ENCODE measurements at places on chromosomes 12 and 14.

- DNase-seq, result no peak
These were observed 63.6 kb upstream of the SRSF5 start for GRCh38 chr14:69703047-69704039.

GRCh38 chr12:63521706-63522105, 146.6 kb downstream of the DPY19L2 start:
- no peak for DNase-seq

DNA sequence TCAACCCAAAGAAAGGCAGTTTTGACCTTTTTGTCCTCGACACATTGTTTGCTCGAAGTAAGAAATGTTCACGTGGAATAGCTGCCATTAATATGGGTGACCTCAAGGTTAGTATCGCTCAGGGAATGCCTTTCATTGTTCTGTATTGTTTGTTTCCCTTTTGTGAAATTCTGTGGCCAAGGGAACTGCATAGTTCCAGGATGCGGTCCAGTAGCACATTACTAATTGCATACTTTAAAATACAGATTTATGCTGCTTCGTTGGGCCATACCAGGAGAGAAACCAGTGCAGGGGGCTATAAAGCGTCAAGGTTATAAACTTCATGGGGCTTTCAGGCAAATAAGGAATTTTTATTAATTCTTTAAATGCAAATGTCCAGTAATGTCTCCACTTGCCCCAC, 73.3 kb upstream of the USP44 start:
- DNase-seq, result no peak

DNA sequence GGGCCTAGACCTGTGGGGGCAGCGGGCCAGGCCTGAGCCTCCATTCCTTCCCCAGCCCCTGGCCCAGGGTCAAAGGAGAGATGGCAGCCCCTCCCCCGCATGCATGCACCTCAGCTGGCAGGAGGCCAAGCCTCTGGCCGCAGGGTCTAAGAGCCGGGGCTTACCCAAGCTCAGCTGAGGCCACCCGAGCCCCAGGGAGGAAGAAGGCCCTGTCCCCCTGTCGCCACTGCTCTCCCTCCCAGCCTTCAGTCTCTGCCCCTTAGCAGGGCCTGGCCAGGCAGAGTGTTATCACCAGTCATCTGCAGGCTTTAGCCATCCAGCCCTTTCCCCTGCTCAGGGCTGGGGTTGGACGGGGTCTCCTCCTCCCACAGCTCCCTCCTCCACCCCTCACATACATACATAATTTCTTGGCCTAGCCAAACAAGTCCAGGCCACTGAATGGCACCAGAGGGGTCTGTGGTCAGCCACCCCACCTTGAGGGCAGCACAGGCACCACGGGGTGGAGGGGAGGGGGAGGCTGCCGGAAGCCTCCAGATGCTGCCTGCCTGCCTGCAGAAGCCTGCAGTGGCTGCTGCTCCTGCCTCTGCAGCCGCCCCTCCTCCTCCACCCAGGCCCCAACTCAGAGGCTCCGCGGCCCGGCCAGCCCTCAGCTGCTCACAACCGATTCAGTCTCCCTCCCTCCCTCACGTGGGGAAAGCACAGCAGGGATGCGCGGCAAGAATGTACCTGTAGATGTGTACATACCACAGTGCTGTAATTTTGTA, 22.8 kb downstream of the RAB35 start:
- DNase-seq, result no peak

- no peak for DNase-seq
These were observed 29.7 kb downstream of the R3HDM2 start for GRCh38 chr12:57401165-57401564.

- DNase-seq, result no peak
These were observed 234.7 kb upstream of the E2F7 start for GRCh38 chr12:77299910-77300669.

DNA sequence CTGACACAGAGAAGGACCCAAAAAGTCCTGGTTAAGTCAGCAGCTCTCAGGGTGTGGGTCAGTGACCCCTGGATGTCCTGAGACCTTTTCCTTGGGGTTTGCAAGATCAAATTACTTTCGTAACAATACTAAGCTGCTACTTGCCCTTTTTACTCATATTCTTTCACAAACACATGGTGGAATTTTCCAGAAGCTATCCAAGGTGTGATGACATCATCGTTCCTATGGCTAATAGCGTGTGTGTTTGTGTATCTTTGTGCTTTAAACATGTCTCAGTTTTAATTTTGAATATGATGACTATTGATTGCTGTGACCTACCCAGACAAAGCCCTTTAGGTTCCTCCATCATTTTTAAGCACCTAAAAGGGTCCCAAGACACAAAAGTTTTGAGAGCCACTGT, 176.2 kb downstream of the PHETA1 start:
- no peak for DNase-seq

GRCh38 chr14:22671622-22672021, 27.5 kb upstream of the OR6J1 start:
- no peak for DNase-seq

- DNase-seq, result no peak
These were observed 52.7 kb downstream of the NFKBIA start for GRCh38 chr14:35351897-35352273.

DNA sequence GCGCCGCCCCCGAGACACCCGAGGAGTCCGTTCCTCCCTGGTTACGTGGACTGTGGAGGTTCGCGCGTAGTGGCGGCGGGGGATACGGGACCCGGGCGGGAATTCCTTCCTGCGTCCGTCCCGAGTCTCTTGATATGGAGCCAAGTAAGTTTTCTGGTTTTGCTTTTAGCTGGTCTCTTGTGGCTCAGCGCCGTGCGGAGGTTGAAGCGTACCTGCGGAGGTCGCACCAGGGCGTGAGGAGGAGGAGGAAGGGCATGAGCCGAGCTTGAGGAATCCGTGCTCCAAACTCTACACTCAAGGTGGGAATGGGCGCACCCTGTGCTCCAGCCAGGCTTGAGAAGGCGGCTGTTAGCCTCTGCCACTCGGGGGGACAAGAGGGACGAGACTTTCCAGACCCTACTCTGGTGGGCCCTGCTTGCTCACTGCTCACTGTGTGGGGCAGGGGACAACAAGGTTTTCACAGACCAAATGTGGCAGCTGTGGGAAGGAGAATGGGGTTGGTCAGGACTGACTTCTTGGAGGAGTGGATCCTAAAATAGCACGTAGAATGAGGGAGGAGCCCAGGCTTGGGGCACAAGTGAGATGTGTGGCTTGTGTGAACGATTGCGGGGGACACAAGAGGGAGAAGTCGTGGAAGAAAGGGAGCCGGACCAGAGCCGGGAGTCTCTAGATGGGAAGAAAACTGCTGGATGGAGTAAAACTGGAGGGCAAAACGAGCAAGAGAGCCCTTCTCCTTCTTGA, 577 bp downstream of the ATG101 start:
- no peak for DNase-seq

- peak; percentile 9 for DNase-seq
These were observed 301.1 kb downstream of the DUSP6 start for GRCh38 chr12:89051065-89051677.

GRCh38 chr14:75208843-75209242, 32.4 kb upstream of the TMED10 start:
- DNase-seq, result no peak

DNA sequence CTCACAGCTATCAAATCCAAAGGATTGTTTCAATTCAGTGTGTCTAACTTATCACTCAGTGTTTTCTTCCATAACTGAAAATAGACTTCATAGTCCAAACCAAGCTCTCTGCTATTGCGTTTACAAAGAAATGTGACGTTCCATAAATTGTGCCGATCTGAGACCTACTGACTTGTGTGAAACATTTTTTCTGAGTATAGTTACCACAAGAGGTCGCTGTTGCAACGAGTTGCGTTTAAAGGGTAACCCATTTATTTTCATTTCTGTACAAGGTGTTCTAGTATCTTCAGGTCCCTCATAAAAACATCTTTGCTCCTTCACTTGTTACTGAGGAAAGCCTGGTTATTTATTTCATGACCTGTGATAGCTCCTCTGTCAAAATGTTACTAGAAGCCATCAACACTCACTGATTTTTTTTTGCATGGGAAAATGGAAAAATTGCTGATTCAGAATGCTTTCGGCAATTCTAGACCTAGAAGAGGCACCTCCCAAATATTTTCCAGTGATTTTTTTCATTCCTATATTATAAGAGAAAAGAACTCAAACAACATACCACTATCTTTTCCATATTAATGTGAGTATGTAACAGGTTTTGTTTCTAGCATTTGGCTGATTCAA, 60.9 kb upstream of the OR4E1 start:
- peak; percentile 43 for DNase-seq

GRCh38 chr14:82641050-82641540, 1107.4 kb upstream of the SEL1L start:
- no peak for DNase-seq

DNA sequence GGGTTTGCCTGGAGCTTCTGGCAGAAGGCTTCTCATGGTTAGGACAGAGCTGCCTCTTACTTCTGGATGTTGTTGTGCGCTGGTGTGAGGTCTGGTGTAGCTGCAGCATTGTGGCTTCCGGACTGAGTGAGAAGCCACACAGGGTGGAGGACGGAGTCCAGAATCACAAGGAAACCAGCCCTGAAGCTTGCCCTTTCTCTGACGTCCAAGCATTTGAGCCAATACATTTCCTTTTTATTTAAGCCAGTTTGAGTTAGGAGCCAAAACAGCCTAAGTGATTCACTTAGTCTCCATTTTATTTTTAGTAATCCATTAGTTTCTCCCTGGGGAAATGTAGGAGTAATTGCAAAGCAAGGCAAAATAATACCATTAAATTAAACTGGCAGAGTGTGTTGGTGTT, 402.4 kb upstream of the RGS6 start:
- no peak for DNase-seq

- no peak for DNase-seq
These were observed 8.0 kb upstream of the CERS5 start for GRCh38 chr12:50174971-50175715.

DNA sequence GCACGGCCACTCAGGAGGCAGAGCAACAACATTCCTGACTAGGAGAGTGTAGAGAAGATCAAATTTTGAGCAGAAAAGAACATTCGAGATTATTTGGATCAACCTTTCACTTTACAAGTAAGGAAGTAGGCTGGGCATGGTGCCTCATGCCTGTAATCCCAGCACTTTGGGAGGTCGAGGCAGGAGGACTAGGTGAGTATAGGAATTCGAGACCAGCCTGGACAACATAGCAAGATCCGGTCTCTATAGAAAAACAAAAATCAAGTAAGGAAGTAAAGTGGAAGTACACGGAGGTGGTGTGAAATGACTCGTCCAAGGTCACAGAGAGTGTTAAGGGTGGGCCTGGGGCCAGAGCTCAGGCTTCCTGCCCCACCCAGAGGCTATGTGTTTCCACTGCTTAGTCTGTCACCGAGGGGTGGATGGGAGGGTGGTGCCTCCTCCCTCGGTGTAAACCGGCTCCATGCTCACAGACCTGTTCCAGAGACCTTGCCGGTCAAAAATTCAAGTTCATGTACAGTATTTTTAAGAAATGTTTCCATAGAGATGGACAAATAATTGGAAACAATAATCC, 51.9 kb downstream of the MAP1LC3B2 start:
- no peak for DNase-seq

GRCh38 chr12:31346267-31346666, 20.3 kb upstream of the SINHCAF start:
- no peak for DNase-seq
